Stimulated activated CD4-positive, alpha-beta T cell treated with anti-CD3 and anti-CD28 coated beads, Interleukin-15, amount 100 ng/mL, for 1 hour (primary cell): ENCODE measurements at places on chromosomes 1 and 21.

GRCh38 chr1:156899956-156900718 lies 6.6 kb downstream of the PEAR1 start:
- no peak for DNase-seq

- DNase-seq = peak; percentile 16
Observed at GRCh38 chr1:27383039-27383605, at the start of gene CD164L2. Gene CD164L2 (minus strand): TSS chr1:27383333. CDS start chr1:27383239, 94 bp downstream.

DNA sequence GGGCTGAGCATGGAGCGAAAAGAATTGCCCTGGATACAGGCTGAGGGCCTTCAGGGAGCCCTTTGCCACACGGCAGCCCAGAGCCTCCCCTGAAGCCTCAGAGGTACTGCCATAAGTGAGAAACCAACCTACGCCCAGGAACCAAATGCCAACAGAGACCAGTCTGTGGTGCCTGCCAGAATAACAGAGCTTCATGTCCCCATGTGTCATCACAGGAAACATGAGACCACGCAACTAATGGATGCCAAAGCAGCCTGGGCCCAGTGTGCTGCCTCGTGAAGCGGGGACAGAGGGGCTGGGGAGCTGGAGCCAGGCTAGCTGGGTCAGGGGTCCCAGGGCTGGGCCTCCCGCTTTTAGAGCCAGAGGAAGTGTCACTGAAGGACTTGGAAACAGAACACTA lies 18.7 kb upstream of the STUM start:
- DNase-seq = no peak

DNA sequence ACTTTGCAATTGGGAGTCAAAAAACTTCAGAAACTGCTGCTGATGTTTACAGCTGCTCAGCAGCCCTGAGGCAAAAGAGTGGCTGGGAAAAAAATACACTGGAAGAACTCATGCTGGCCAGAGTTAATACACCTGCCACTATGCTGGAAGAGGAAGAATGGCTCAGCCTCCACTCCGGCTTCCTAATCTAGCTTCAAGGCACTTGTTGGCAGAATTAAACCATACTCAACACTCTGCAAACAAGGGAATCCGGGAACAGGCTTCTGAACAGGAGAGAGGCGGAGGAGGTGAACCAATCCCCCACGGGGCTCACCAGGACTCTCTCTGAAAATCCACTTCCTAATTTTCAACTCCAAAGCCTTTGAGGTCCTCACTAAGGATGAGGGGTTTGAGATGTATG lies 120.1 kb downstream of the CCDC185 start:
- DNase-seq = no peak

DNA sequence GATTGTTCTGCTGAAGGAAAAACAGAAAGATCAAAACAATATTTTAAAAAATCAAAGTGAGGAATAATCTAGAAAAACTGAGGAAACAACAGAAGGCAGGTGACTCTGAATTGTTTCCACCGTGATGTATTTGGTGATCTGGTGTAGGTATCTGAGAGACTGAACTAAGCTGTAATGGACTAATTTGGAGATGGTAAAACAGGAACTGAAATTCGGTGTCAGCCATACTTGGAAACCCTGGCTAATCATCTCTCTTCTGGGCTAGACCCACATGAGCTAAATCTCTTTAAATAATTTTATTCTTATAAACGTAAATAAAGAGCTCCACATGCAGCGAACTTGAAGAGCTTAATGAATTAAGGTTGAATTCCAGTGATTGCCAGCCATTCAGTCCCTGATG lies 1226.1 kb downstream of the NCAM2 start:
- no peak for DNase-seq

DNA sequence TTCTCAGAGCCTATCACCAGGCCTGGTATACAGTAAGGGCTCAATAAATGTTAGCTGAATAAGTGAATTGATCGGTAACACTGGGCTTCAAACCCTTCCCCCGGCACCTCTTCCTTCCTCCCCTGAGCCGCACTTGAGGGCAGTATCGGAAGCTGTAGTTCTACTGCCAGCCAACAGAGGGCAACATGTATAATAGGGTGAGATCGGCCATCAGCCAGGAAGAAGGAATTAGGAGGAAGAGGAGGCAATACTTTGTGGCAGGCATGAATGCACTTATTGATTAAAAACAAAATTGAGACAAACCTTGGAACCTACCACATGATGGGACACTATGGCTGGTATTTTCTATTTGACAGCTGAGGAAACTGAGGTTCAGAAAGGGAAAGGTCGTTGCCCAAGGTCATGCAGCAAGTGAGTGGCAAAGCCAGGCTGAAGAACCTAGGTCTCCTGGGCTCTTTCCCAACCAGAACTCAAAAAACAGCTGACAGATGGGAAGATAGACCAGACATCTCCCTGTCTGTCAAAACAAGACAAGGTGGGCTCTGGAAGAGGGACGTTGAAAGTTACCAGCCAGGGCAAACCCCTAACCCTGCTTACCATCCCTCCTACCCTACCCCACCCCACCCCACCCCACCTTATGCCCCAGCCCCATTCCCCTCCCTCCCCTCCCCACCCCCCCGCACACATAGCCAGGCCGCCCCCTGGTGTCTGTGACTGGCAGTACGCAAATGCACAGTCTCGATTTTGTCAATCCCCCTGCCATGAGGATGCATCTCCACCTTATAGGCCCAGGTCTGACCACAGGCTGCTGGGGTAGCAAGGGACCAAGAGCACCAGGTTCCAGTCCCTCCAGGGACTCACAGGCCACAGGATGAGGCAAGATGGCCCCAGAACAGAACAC lies 107.3 kb upstream of the RUNX3 start:
- peak; percentile 55 for DNase-seq

GRCh38 chr1:145720556-145720877 lies 1.2 kb downstream of the CD160 start:
- DNase-seq = no peak

DNA sequence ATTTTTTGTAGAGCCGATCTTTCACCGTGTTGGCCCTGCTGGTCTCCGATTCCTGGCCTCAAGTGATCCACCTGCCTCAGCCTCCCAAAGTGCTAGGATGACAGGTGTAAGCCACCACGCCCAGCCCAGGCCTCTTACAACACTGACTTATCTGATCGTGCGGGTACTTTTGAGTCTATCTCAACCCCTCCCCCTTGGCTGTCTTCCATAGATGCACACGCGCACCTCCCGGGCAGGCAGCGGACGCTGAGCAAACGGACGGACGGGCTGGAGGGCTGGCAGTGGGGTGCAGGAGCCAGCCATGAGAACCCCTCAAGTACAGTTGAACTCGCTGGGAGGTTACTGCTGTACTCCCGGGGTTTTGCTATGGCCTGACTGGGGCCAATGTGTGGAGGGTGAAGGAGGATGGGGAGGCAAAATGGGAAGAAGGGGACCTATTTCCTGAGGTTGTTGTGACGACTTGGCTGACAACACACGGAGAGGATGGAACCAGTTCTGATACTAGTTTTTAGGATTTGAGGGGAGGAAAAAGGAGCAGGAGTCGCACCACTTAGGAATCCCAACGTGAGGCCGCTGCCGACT lies 959 bp downstream of the CD58 start:
- peak; percentile 21 for DNase-seq

DNA sequence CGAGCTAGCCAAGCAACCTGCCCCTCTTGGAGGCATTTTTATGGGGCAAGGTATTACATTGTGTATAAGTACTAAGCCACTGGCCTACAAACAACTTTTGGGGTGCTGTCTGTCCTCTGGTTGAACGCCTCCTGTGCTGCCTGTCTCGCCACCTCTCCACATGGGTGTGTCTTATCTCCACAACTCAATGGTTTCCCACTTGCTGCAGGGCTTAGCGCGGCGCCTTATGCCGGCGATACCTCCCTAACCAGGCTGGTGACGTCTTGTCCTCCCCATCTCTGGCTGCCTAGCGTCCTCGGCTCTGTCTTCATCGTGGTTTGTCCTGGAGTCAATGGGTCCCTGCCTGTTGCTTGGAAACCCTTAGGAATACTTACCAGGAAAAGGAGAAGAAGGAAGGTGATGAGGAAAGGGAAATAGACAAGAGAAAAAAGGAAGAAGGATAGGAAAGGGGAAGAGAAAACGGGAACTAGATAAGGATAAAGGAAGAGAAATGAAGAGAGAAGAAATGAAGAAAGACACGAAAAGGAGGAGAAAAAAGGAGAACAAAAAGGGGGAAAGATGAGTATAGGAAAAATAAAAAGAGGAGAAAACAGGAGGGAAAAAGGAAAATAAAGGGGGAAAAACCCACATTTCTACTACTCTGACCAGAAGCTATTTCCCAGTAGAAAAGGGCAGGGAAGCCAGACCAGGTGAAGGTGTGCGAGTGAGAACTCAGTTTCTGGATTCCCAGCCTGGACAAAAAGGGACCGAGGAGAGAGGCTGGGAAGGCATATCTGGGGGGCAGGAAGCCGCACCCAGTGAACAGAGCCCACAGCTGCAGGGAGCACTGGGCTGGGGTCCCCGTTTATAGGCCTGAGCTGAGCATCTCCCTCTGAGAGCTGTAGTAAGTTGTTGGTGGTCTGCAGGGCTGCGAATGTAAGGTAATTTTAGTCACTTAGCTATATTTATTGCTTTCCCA lies 86.2 kb downstream of the CLIC6 start:
- no peak for DNase-seq
